ENCODE measurements at places on chromosomes 2 and 18. TPM values are rescaled to one million over a fixed set of nuclear protein-coding genes. Genes with fewer than 3 reads are reported as not detected.

- DNase-seq: no peak
These were observed 180.3 kb upstream of the TCF4 start for GRCh38 chr18:55768255-55768654.

DNA sequence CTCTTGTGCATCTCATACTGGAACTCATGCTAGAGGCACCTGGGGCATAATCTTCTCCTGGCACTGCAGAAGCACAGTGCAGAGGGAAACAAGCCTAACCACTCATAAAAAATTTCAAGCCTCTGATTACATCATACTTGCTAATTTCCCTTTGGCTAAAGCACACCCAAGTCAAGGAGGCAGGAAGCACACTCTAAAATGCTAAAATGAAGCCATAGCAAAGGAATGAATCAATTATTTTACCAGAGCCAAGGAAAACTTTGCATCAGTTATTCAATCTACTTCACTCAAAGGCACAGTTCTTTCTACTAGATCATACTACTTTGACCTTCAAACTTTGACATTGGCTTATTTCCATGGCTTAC lies 79.6 kb upstream of the SPOPL start:
- DNase-seq: peak; percentile 69

GRCh38 chr2:145599756-145600155 lies 1079.8 kb upstream of the ZEB2 start:
- DNase-seq: peak; percentile 15

DNA sequence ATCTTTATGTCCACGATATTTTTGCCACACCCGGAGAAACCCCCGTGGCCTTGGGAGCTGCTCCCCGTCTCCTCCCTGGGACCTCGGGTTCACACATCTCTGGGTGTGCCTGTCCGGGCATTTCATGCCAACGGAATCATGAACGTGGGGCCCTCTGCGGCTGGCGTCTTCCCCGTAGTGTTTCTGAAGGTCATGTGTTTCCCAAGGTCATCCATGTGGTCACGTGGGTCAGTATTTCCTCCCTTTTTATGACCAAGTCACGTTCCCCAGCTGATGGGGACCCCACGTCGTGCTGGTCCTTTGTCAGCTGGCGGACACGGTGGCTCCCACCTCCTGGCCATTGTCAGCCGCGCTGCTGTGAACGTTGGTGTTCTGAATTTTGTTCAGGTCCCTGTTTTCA lies 135.7 kb downstream of the NFATC1 start:
- no peak for DNase-seq

DNA sequence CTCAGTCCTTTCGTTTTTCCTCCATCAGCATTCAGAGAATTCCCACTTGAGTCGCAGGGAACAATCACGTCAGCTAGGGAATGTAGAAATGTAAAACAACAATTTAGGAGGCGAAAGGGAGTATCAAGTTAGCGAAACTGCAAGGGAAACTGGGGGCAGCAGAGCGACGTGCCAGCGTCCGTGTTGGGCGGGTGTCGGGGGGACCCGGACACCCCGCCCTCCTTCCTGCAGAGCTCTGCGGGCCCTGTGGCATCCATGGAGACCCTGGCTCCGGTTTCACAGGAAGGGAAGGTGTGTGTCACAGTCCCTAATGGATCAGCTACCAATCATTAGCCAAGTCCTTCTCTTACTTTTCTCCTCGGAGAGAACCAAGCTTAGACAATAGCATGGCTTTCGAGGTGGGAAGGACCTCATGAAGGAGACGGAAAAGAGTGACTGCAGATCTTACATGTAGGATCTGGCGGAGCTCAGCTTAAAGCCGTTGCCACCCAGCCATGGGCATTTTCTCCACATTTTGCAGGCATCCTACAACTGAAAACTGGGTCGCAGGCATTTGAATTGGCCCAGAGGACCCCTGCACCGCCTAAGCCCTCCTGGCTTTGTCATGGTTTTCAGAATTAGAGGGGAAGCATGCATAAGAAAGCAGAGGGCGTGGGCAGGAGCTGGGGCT lies 33.7 kb downstream of the SOX11 start:
- no peak for DNase-seq

GRCh38 chr18:70047931-70048603 lies 100.4 kb upstream of the CD226 start:
- peak; percentile 57 for DNase-seq

DNA sequence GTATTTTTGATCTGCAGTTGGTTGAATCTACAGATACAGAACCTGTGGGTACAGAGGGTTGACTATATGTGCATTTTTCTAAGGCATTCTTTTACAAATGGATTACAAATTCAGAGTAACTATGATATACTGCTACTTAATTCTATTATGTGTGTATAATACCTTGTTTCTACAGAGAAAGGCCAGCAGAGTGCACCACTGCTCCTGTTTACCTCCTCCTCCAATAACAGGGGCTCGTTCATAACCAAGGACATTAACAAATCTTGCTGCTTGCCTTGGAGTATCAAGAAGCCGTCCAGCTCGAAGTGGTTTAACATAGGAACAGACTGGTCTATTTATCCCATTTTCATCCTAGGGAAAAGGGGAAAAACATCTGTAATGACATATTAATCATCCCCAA lies 16.4 kb downstream of the CEP76 start:
- peak; percentile 43 for DNase-seq

Gene RMDN2
- total RNA-seq: 2.0 TPM

Gene BOK
- total RNA-seq: 113 TPM

Measured in lung microvascular endothelial cell (primary cell).